ENCODE measurements at places on chromosomes 12 and 14.

GRCh38 chr12:104752016-104752415, 206.1 kb downstream of the SLC41A2 start:
- DNase-seq, result no peak

- peak; percentile 12 for DNase-seq
Measured at GRCh38 chr12:3885277-3886094, 12.3 kb upstream of the PARP11 start.

GRCh38 chr12:91178781-91179180, 3.8 kb downstream of the DCN start:
- no peak for DNase-seq

- DNase-seq, result no peak
Measured at GRCh38 chr12:12474931-12475795, 87.5 kb downstream of the DUSP16 start.

DNA sequence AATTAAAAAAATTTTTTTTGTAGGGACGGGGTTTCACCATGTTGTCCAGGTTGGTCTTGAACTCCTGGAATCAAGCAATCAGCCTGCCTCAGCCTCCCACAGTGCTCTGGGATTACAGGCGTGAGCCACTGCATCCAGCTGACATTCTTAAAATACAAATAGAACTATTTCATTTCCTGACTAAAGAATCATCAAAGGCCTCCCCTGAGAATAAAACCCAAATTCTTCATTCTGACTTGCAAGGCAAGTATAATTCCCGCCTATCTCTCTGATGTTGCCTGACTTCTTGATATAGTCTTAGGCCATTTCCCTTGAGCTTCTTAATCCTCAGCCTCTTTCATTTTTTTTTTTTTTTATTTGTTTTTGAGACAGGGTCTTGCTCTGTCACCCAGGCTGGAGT, 4.4 kb upstream of the BICD1 start:
- no peak for DNase-seq

DNA sequence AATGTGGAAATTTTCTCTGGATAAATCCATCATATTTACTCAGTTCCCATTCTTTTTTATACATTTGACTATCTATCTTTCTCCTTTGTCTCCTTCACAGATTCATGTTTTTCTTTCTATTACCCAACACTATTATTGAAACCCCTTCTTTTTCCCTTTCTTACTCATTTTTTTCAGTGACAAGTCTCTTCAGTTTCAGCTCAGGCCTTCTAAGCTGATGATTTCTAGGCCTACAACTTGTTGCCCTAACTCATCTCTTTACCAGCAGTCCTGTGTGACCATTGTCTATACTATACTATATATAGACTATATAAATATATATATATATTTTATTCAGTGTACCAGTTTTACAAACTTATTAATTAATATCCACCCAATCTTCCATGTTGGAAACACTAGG, 31.8 kb downstream of the SLC16A7 start:
- no peak for DNase-seq

DNA sequence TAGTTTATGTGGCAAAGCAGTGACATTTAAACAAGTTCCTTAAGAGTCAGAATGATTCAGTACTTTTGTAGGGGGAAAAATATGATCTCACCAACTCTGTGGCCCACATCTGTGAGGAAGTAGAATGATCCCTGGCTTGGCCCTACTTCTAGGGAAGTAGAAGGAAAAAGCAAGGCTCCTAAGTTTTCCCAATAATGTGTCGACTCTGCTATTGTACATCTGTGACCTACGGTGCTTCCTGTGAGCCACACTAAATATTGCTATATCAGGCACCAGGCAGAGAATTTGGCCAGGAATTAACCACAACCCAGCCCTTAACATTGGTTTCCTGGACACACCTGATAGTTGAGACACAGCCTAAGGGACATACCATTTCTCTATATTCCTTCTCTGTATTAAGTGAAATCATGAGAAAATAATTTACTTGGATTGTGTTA, 9.3 kb upstream of the NID2 start:
- DNase-seq, result no peak

DNA sequence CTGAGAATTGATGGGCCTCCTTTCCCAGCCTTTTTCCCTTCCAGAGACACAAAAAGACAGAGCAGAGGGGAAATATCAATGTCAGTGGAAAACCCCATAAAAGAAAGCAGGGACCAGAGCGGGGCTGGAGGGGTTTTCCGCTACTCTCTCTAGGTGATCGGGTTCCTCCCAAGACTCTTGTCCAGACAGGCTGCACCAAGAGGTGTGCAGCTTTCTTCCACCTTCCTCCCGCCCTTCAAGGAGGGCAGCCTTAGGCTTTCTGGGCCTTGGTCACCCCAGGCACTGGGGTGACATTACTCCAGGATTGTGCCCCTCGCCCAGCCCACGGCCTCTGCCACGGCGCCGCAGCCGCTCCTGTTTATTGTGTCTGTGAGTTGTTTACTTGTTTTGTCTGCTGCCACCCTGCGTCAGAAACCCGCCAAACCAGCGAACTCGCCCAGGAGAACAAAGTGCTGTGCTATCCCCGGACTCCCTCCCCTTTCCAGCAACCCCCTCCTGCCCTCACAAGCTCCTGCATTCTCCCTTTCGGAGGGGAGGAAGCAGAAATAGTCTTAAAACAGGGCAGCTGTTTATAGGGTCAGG, 6.7 kb upstream of the HOXC6 start:
- DNase-seq, result no peak

- DNase-seq, result no peak
Measured at GRCh38 chr14:101763941-101764709, 2.6 kb downstream of the PPP2R5C start.

DNA sequence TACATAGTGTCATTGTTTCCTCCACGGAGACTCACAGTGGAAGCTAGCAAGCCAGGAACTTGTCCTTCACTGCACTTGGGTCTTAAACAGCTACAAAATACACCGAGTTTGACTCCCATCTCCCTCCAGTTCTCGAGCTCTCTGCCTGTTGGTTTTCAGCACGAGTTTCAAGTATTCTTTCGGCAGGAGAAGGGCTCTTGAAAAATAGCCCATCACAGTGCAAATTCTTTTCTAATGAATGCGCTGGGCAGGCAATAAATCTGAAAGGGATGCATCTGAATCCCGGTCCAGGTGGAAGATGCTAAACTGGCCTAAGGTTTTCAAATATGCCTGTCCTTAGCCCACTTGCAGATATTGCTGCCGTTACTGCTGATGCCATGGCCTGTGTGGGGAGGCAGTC, 173.9 kb downstream of the CACNA1C start:
- DNase-seq, result no peak

GRCh38 chr12:16884056-16884455, 278.1 kb upstream of the LMO3 start:
- no peak for DNase-seq

- DNase-seq, result no peak
Measured at GRCh38 chr14:90678420-90678819, 137.8 kb downstream of the TTC7B start.

DNA sequence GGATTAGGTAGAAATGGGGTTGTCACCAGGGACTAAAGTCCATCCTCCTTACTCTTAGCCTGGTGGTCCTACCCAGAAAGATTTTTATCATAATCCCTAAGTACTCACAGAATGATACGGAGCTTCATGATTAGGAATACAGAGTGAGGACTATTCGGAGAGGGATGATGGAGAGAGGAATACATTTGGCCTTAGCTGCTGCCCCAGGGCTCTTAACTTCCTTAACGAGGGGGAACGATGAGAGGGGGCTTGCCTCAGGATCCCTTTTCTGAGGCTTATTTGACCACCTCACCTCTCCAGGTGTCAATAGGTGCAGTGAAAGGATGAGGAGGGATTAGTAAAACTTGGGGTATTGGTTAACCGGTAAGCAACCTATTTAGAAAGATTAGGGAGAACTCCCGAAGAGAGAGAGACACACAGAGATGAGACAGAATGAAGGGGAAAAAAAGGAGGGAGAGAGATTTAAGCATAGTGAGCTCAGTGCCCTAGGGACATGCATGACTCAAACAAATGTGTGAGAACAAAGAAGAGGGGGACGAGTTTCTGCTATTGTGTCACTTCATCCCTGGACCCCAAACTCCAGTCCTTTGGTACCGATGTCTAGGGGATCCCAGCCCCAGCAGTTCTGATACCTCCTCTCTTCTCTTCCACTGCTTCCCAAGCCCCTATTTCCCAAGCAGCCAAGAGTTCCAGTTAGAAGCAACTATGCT, 1.1 kb downstream of the NFE2 start:
- no peak for DNase-seq

DNA sequence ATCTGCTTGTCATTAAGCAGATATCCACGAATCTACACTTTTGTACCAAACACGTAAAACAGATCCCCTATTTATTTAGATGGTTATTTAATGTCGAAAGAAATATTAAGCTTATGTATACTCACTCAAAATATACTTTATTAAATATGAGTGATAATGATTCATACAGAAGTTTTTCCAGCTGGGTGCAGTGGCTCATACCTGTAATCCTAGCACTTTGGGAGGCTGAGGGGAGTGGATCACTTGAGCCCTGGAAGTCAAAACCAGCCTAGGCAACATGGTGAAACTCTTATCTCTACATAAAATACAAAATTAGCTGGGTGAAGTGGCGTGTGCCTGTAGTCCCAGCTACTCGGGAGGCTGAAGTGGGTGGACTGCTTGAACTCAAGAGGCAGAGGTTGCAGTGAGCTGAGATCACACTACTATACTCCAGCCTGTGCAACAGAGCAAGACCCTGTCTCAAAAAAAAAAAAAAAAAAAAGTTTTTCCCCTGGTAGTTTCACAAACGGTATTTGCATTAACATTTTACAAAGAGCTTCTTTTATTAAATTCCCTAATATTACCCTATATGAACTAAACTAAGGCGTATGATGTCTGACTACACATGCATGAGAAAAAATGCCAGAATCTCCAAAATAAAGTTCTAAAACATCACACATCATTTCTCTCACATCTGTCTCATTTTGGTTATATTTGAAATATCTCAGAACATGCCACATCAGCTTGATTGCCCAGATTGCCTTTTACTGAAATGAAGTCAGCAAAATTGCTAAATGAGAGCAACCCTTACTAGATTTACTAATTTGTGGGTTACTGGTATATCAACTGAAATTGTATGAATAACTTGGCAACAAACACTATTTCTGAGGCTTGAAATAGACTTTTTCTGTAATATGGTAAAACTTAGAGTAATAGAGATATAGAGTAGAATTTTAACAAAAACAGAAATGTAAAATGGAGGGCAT, 74.9 kb downstream of the PAWR start:
- DNase-seq, result no peak

GRCh38 chr12:106774808-106775524, 484 bp downstream of the RIC8B start:
- DNase-seq, result no peak

GRCh38 chr14:88632512-88632911, 69.7 kb downstream of the ZC3H14 start:
- DNase-seq, result no peak

DNA sequence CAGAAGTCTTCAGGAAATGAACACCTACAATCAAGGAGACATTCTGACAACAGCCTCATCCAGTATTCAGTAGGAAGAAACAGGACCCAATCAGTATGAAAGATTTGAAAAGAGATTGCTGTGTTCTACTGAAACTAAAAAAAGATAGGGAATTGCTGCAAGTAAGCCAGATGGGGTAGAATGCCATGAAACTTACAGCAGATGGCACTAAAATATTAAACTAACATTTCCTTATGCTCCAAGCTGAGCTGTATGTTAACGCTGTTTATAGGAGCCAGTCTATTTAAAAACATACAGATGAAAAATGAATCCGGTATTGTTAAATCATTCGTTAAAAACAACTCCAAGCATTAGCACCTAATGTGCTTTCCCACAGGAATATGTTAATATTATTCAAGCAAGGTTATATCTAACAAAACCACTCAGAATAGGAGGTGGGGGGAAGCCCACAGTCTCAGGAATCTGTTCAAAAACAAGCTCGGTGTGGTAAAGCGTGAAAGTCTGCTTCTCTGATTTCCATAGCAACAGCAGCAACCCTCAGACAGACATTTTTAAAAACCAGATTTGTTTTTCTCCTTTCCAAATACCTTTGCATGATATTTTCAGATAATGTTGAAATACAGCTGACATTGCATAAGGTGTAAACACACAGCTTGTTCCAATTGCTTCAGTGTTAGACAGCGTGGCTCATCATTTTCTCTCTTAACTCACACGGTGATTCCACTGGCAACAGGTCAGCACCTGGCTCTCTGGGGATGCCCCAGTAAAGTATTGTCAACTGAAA, 131.4 kb upstream of the CCDC175 start:
- no peak for DNase-seq

DNA sequence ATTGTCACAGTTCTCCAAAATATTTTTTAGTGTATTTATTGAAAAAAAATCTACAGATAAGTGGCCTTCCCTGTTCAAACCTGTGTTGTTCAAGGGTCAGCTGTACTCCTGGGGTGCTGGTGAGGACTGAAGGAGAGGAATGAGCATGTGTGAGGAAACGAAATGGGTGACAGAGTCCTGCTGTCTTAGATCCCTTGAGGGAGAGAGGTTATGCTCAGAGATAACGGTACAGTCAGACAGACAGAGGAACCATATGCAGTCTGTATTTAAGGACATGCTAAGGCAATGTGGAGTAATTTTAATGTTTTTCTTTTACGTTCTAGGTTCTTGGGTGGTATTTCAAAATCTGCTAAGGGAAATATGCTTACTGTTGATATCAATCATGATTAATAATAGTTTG, 352.9 kb upstream of the RGS6 start:
- DNase-seq, result no peak

GRCh38 chr12:45547132-45547531, 182.4 kb upstream of the ARID2 start:
- no peak for DNase-seq

DNA sequence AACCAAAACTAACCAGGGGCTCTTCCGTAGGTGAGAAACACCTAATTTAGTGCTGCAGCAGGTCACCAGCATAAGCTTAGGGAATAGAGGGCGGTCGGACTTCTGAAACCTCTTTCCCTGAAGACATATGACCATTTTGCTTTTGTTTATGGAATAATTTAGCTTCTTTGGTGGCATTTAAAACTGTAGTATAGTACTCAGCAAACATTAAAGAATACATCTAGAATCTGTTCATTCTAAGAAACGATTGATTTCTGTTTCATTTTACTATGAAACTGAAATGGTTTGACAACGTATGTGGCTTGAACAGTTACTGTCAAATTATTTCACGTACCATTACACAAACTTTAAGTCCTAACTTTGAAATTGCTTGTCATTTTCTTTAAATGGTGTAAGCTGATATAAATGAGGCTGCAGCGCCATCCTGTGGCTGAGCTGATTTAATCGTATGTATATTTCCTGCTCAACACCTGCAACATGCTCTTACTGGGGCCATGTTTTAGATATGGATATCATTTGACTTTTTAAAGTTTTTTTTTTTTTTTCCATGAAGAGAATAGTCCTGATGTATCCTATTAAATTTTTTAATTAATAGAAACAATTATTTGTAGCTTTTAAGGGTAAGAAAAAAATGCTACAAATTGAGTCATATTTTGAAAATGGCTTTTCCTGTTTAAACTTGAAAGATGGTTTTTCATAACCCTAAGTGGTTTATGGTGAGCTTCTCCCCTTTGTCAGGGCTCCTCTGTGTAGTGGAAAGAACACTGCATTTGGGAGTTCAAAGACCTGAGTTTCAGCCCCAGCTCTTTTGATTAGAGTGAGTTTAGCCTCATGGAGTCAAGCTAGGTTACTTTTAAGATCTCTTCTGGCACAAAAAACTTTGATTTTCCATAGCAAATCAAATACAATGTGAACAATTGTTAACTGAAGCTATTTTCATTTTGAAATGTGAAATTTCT, 27.4 kb downstream of the CFAP54 start:
- DNase-seq, result peak; percentile 57
